ENCODE measurements at places on chromosomes 2 and 18. TPM values are rescaled to one million over a fixed set of nuclear protein-coding genes. Genes with fewer than 3 reads are reported as not detected.

DNA sequence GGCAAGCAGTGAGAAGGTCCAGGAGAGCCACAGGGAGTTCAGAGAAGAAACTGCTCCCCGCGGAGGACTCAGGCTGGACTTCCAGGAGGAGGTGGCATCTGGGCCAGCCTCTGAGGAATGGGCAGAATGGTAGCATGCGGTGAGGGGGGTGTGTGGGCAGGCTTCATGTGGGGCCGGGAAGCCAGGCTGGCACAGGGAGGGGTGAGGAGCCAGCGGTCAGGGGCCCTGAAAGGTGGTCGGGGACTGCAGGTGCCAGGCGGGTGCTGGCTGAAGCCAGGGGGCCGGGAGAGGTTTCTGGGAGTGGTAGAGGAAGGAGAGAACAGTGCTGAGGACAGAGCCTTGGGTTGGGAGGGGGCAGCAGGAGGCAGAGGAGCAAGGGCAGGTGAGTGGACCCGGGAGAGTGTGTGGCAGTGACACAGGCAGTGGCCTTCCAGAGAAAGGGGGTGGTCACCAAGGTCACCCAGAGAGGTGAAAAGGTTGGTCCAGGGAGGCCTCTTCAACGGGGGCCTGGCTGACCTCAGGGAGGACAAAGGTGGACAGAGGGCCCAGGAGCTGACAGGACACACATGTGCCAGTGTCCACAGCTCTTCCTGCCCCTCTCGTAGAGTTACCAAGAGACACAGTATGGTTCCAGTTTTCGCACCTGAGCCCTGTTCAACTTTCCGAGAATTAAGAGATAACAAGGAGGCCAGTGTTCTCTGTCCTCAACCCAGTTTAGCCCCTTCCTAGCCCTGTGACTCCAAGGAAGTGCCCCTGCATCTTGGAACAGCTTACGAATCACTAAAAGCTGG lies 101.2 kb upstream of the ASB18 start:
- H3K27ac ChIP-seq = no peak overlapping the region
- no peak overlapping the region for H3K4me3 ChIP-seq
- H3K27me3 ChIP-seq = no peaks in the 10 kb centered on the region
- no peak for DNase-seq
- peaks cover 30% of the 10 kb centered on the region for H3K4me1 ChIP-seq

- no peaks in the 10 kb centered on the region for H3K27me3 ChIP-seq
- H3K36me3 ChIP-seq = peaks cover 7% of the 10 kb centered on the region
- H3K27ac ChIP-seq = peak overlapping the region; percentile 76
- H3K4me1 ChIP-seq = no peaks in the 10 kb centered on the region
- no peak for DNase-seq
- no peak overlapping the region for H3K4me3 ChIP-seq
Observed at GRCh38 chr18:8999872-9000271, 102.6 kb upstream of the NDUFV2 start.

GRCh38 chr2:183948861-183949260 lies 649.5 kb upstream of the ZNF804A start:
- no peaks in the 10 kb centered on the region for H3K4me1 ChIP-seq
- H3K27ac ChIP-seq = no peak overlapping the region
- H3K27me3 ChIP-seq = no peaks in the 10 kb centered on the region
- no peak for DNase-seq

DNA sequence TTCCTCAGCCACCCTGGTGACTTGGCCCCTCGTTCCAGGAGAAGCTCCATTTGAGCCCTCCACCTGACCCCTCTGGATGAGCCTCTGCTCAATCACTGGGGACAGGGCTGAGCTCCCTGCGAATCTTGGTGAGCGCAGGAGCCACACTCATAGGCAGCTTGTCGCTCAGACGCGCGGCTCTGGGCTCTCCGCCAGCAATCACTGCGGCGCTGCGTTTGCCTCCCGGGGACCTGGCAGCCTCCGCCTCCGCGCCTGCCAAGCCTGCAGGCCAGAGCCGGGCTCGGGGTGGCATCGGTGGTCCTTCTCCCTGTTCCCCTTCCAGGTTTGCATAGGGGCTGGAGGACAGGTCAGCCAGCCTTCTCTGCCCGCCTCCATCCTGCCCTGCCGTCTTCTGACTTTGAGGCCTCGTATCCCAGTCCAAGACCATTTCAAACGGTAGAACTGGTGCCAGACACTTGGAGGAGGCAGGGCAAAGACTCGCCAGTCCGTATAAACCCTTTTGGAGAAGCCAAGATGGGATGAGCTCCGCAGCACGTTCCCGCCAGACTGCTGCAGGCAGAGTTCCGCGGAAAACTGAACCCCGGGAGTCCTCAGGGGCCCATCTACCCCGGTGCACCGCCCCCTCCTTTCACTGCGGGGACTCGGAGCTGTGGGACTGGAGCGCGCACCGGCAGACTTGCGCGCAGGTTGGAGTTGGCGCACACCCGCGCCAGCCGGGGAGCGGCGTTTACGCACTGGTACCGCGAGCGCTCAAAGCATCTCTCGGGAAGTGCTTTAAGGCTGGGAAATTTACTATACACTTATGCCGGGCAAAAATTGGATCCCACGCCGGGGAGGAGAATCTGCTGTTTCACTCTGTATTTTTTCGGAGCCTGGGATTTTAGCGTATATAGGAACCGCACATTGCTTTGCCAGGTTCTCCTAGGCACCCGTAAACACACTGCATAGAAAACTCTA lies 1.1 kb upstream of the TACR1 start:
- H3K4me1 ChIP-seq = peaks cover 25% of the 10 kb centered on the region
- peak overlapping the region; percentile 45 for H3K4me3 ChIP-seq
- peak; percentile 80 for DNase-seq
- H3K27me3 ChIP-seq = peaks cover 16% of the 10 kb centered on the region
- no peaks in the 10 kb centered on the region for H3K36me3 ChIP-seq
- H3K27ac ChIP-seq = peak overlapping the region; percentile 27

Gene LOXL3
- total RNA-seq = 7.9 TPM

DNA sequence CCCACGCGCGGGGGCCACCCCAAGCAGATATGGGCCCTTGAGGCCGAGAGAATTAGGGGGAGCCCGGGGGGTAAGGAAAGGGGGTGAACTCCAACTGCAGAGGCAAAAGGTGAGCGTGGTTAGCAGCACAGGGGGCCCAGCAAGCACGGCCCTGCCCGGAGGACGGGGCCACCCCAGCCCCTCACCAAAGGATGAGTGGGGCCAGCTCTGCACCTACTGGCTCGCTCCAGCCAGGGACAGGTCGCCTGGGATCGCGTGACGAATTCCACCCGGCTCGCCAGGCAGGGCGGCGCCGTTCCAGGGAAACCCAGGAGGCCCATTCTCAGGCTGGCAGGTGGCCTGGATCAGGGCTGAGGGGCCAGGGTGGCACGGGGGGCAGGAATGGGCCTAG lies 38.6 kb downstream of the BIN1 start:
- H3K27ac ChIP-seq = no peak overlapping the region
- no peak overlapping the region for H3K4me3 ChIP-seq
- H3K27me3 ChIP-seq = no peaks in the 10 kb centered on the region

DNA sequence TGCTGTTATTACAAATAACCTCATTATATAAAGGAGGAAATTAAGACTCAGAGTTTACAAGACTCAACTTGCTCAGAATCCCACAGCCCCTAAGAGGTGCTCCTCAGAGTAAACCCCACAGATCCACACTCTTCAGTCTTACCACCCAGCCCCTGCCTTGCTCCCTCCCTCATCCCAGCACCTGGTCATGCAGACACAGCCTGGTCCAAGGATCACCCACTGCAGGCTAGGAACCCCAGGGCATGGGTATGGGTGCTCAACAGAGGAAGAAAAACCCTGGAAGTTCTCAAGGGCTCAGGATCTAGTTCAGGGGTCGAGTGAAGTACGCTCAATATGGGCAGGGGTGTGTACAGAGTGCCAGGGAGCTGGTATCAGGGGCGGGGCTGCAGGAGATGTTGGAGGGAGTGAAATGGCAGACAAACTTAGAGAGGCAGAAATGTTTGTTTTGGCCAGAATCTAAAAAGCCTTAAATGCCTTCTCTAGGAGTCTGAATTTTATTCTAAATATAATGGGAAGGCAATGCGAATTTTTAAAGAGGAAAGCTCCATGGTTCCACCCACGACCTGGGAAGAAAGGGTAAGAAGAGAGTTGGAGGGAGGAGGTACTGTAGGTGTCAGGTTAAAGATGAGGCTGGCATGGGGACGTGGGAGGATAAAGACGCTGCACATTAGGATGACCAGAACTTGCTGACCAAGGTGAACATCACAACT lies 79.1 kb upstream of the MGAT4A start:
- H3K36me3 ChIP-seq = no peaks in the 10 kb centered on the region
- no peaks in the 10 kb centered on the region for H3K27me3 ChIP-seq
- no peak for DNase-seq

DNA sequence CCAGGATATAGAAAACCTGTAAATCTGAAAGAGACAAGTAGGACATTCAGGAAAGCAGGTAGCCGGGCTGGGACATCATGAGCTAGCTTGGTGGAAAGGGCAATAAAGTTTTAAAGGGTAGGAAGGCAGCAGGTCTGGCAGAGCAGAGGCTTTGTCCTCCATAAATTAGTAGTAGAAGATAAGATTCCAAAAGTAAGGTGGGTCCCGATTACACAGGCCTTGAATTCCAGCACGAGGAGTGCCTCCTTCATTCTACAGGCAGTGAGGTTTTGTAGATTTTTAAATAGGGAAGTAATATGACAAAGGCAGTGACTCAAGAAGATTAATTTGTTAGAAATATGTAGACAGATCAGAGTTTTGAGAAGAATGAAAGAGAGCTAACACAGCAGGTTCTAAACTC lies 160.7 kb downstream of the DTNB start:
- no peak overlapping the region for H3K4me3 ChIP-seq
- H3K4me1 ChIP-seq = no peaks in the 10 kb centered on the region
- no peaks in the 10 kb centered on the region for H3K27me3 ChIP-seq

DNA sequence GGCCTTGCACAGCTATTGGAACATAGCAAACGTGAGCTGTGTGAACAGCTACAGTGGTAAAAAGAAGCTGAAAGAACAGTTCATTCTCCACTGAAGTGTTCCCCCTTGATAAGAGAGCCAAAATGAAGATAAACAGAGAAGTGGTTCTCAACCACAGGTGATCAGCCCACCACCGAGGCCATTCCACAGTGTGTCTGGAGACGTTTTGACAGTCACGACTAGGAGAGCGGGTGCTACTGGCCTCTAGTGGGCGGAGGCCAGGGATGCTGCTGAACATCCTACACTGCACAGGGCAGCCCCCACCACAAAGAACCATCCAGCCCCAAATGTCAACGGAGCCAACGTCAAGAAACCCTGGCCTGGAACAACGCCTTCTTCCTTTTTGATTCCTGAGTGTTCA lies 38.4 kb downstream of the ADCY3 start:
- no peak overlapping the region for H3K27ac ChIP-seq
- H3K36me3 ChIP-seq = no peaks in the 10 kb centered on the region
- H3K4me3 ChIP-seq = no peak overlapping the region
- DNase-seq = no peak
- H3K27me3 ChIP-seq = no peaks in the 10 kb centered on the region

Gene SCN7A
- 142 TPM for total RNA-seq

- H3K27me3 ChIP-seq = no peaks in the 10 kb centered on the region
Observed at GRCh38 chr18:32920796-32921787, 148.3 kb upstream of the KLHL14 start.

DNA sequence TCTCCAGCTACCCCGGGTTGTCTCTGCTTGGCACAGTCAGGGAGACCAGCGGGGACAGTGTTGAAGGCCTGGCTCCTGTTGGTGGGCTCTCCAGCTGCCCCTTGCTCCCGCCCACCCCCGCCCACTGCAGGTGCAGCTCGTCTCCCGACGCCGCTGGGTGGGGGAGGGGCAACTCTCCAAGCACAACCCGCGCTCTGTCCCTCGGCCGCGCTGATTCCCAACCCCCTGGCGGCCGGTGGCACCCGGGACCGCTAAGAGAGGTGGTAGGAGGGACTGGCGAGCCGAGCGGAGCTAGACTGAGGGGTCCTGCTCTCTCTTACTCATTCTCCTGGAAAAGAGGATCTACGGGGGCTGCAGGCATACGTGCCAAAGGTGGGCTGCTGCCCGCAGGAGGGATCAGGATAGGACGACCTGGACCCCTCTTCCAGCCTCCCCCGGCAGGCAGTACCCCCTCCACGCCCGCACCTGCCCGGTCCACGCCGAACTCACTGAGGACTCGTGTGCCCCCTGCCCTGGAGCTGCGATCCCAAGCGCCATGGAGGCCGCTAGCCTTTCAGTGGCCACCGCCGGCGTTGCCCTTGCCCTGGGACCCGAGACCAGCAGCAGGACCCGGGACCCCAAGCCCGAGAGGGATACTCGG lies 44.5 kb downstream of the DDX18 start:
- H3K27ac ChIP-seq = no peak overlapping the region
- H3K27me3 ChIP-seq = peaks cover 35% of the 10 kb centered on the region
- no peak for DNase-seq
- no peaks in the 10 kb centered on the region for H3K36me3 ChIP-seq
- no peak overlapping the region for H3K4me3 ChIP-seq
- no peaks in the 10 kb centered on the region for H3K4me1 ChIP-seq

DNA sequence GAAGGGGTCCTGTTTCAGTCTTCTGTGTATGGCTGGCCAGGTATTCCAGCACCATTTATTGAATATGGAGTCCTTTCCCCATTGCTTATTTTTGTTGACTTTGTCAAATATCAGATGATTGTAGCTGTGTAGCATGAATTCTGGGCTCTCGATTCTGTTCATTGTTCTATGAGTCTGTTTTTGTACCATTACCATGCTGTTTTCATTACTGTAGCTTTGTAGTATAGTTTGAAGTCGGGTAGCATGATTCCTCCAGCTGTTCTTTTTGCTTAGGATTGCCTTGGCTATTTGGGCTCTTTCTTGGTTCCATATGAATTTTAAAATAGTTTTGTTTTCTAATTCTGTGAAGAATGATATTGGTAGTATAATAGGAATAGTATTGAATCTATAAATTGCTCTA lies 6.0 kb downstream of the SH3YL1 start:
- H3K36me3 ChIP-seq = no peaks in the 10 kb centered on the region
- H3K27ac ChIP-seq = no peak overlapping the region
- no peak overlapping the region for H3K4me3 ChIP-seq
- H3K4me1 ChIP-seq = no peaks in the 10 kb centered on the region
- DNase-seq = no peak
- no peaks in the 10 kb centered on the region for H3K27me3 ChIP-seq

- no peak overlapping the region for H3K4me3 ChIP-seq
- no peak overlapping the region for H3K27ac ChIP-seq
- no peaks in the 10 kb centered on the region for H3K36me3 ChIP-seq
Observed at GRCh38 chr2:195863564-195863963, 205.1 kb downstream of the DNAH7 start.

- DNase-seq = no peak
- no peak overlapping the region for H3K4me3 ChIP-seq
- no peaks in the 10 kb centered on the region for H3K4me1 ChIP-seq
Observed at GRCh38 chr2:2932692-2933305, 444.8 kb downstream of the EIPR1 start.

Gene NR4A2
- 2.6 TPM for total RNA-seq

Gene UPP2
- total RNA-seq = not detected

DNA sequence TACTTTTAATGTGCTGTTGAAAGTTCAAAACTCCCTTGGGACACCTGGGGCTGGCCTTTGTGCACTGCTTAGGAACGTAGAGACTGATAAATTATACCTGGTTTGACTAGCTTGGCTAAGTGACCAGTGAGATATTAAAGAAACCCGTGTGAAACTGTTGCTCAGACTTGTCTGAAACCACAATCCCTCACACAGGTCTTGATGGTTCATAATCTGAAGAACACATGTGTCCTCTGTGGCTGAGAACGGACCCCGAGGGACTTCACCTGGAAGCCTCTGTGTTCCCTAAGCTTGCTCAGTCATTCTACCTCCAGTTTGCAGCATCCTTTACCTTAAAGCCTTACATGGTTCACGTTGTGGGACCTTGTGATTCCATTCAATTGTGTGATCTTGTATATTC lies 218.8 kb downstream of the CBLN2 start:
- no peak overlapping the region for H3K27ac ChIP-seq
- H3K4me3 ChIP-seq = no peak overlapping the region
- no peaks in the 10 kb centered on the region for H3K36me3 ChIP-seq
- H3K27me3 ChIP-seq = no peaks in the 10 kb centered on the region
- no peaks in the 10 kb centered on the region for H3K4me1 ChIP-seq

Gene ABCG5
- total RNA-seq = not detected
